Dorsolateral prefrontal cortex (tissue), 122 donors: ENCODE measurements at places on chromosomes 2 and 18. TPM values are rescaled to one million over a fixed set of nuclear protein-coding genes. Genes with fewer than 3 reads are reported as not detected.

DNA sequence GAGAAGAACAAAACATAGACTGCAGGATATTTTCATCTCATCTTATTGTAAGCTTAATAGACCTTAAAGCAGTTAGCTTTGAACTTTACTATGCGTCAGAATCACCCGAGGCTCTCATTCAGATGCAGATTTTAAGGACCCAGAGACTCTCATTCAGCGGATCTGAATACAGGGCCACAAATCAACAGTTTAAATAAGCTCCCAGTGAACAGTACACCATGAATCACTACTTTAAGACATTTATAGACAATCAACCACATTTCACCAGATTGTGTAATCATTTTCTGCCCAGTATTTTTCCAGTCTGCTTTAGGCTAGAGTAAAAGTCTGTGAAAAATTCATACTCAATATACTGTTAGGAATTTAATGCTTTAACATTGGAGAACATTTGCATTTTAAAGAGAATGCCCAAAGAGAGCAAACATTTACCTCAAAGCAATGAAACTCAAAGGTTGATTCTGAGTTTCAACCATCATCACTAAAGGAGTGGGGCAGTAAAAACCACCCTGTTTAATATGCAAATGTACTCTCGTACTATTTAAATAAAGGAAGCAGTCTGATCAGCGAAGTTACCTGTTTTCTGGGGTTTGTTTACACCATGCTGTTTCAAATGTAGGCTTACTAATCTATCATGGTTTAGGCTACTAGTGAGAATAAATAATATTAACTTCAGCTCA is 11.0 kb upstream of the ALPK2 start:
- no peak for DNase-seq

- no peak for DNase-seq
These were observed 242.0 kb downstream of the HAUS1 start for GRCh38 chr18:46346213-46346612.

DNA sequence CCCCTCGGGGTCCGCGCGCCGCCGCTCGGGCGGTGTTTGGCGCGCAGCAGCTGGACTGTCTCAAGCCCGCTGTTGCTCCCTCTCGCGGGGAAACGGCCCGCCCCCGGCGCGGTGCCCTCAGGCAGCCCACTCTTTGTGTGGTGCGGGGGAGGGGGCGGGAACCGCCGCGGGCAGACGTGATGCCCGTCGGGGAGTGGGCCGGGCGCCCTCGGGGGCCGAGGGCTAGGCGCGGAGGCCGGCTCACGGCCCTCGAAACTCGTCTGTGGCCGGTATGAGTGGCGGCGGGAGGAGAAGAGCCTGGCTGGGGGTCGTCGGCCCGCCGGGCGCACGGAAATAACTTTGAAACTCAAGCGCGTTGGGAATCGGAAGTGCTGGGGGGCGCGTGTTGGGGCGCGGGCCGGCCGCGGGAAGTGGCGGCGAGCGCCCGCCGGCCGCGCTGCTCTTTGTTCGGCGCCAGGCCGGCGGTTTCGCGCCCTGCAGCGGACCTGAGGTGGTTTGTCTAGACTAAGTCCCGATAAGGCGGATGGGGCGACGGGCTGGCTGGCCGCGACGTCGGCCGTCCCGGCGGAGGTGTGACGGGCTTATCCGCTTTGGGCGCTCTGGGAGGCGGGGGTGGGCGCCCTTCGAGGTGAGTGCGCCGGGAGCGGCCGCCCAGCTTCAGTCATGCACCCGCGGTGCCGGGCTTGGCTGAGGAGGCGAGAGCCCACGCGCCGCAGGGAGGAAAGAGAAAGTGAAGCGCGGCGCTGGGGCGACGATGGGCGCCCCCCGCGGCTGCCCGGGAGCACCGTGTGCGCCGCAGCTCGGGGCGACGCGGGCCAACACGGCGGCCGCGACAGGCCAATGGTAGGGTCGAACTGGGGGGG is 679 bp downstream of the PTMA start:
- peak; percentile 19 for DNase-seq

DNA sequence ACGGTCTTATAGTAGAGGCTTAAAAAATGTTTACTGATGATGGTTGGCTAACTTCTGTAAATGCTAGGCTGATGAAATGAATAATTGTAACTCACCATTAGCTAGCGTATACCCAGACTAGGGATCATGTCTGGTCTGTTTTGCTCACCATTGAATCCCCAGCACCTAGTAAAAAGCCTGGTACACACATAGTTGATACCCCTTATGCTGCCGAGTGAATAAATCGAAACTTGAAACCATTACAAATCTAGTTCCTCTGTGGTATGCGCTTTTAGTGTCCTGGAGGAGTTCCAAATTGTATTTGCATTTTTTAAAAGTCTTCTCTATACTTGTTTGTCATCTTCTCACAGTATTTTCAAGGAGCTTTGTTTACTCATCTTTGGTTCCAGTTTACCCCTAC is 1.3 kb downstream of the TAF1B start:
- no peak for DNase-seq

- DNase-seq: no peak
These were observed 17.2 kb downstream of the THOC1 start for GRCh38 chr18:250685-251084.

GRCh38 chr2:240143801-240144648 is 3.6 kb upstream of the OTOS start:
- peak; percentile 83 for DNase-seq

DNA sequence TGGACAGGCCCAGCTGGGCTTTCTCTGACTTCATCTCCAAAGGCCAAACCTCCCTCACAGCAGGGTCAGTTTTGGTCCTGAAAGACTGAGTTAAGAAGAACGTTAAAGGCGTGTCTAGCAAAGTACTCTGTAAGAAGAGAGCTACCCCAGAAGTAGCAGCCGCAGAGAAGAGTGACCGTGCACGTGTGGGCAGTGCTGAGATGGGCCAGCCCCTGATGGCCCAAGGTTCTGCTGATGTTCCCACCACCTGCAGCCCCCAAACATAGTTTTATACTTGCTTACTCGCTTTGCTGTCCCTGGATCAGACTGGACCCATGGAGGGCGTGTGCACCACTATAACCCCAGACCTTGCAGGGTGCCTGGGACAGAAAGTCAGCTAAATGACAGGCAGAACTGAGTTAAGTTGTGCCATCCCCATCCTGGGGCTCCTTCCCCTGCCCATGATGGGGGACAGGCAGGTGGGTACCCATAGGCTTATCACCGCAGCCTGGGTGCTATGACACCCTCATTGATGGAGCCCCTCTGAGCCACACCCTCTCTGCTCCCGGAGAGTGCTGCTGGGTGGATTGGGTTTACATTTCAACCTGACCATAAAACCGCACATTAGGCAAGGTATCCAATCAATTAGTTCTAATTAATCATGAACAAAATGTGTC is 367.3 kb upstream of the HS6ST1 start:
- DNase-seq: no peak

- DNase-seq: no peak
These were observed 62.1 kb upstream of the TMEM17 start for GRCh38 chr2:62568074-62568473.

AP1S3 gene
- 4.5 TPM for total RNA-seq

RPRM gene
- 9.2 TPM for total RNA-seq

ACADL gene
- 5.8 TPM for total RNA-seq
